ENCODE measurements at places on chromosomes 11 and 22.

DNA sequence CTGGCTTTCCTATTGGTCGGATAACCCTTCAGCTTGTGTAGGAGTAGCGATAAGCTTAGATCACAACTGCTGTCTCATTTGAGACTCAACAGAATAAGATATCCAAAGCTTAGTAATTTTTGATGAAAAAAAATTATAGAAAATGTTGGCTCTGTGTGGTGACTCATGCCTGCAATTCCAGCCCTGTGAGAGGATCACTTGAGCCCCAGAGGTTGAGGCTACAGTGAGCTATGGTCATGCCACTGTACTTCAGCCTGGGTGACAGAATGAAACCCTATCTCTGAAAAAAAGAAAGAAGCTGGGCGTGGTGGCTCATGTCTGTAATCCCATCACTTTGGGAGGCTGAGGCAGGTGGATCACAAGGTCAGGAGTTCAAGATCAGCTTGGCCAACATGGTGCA lies 55.6 kb upstream of the RRM1 start:
- no peak for DNase-seq

DNA sequence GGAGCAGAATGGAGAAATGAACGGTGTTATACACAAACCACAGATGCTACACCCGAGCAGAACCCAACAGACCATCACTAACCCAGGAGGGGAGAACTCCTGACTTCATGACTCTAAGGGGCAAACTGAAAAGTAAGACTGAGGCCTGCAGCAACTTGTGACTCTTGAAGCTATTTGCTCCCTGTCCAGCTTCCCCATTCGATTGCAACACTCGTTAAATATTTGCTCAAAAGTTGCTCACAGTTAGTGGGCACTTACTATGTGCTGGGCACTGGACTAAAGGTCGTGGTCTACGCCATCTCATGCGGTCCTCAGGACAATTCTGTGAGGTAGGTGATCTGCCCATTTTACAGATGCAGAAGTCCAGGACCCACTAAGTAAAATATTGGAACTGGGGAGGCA lies 9.5 kb upstream of the ADA2 start:
- DNase-seq = no peak

DNA sequence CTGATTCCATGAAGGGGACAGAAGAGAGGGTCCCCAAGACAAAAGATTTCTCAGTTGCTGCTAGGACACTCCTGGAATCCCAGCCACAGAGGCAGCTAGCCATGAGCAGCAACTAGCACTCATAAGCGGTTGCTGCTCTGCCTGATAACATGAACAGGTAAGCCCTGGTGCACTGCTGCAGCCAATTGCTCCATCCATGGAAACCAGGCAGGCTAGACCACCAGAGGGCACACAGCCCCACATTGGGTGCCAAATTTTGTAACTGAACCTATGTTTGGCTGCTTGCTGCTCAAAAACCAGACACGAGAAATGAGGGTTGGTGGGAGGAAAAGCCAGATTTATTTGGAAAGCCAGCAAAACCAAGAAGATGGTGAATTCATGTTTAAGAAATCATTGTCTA lies 21.9 kb upstream of the QSER1 start:
- DNase-seq = peak; percentile 43

GRCh38 chr11:44016546-44017442 lies 31.0 kb upstream of the ACCSL start:
- DNase-seq = no peak

DNA sequence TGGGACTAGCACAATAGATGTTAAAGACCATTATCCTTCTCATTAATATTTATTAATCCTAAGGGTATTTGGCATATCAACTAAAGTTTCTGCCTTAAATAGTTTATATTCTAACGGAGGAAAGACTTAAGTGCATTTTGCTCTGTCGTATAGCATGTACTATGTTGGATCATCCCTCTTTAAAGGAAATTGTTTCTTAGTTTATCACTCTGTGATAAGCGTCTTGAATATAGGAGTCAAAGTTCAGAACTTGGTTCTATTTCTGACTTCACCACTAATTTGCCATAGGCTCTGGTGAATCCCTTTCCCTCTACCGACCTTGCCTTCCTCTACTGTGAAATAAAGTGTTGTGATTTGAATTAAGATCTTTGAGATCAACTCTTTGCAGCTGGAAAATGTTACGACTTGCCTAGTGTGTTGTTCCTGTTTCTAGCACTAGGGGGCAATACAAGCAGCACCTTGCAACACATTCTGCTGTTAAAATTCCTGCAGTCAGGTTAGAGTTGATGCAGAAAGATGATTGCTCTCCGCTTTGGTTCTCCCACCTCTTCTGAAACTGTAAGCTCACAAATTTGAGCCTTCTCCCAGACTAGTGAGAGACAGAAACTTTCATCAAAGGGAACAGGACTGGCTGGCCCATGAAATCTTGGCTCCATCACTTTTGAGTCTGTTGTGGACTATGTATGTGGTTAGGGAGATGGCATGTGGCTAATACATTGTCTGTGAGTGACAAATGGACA lies 27.8 kb upstream of the ZNRF3 start:
- peak; percentile 53 for DNase-seq
